ENCODE measurements at places on chromosomes 11 and 22.

DNA sequence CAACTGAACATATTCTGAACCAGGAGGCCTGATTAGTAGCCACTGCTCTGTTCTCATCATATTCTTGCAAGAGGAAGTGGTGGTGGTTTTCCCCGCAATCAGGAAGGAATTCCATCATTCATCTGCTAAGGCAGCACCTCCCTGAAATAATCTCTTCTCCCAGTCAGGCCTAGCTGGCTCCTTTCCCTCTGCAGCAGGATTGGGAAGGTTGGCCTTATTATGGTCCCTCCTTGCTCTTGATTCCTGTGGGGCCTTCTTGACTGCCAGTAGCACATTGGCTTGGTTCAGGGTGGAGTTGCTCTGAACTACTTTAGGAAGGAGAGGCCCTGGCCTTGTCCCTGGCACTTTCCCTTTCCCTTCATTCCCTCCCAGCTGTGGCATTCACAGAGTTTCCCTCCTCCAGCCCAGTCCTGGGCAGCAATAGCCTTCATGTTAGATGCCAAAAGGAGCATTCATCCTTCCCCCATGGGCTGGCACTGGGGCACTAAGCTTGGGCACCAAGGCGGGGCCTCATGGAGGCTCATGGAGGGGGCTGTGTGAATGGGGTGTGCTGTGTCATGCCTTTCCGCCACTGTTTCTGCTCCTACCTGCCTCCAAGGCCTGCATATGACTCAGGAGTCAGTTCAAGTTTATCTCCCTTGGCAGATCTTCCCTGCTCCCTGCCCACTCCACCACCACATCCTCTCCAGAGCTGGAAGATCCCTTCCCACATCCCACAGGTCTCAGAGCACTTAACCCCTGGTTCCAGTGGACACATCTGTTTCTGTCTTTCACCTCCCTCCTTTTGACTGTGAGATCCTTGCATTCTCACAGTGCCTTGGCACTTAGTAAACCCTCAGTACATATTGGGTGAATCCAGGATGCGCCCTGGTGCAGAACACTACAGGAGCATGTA lies 27.6 kb upstream of the CD44 start:
- DNase-seq: peak; percentile 78

DNA sequence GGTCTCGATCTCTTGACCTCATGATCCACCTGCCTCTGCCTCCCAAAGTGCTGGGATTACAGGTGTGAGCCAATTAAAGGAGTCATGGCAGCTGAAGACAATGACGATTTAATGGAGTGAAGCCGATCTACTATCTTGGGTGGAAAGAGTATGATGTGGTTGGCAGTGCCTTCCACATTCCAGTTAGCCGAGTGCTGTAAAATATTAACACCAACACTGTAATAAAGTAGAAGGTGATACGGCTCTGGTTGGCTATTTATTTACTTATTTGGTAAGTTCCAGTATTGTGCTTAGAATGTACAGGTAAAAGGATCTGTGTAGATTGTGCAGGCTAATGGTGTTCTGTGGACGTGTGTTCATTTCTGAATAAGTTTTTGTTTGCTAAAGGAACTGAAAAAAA lies 149.6 kb upstream of the MTMR2 start:
- DNase-seq: no peak

DNA sequence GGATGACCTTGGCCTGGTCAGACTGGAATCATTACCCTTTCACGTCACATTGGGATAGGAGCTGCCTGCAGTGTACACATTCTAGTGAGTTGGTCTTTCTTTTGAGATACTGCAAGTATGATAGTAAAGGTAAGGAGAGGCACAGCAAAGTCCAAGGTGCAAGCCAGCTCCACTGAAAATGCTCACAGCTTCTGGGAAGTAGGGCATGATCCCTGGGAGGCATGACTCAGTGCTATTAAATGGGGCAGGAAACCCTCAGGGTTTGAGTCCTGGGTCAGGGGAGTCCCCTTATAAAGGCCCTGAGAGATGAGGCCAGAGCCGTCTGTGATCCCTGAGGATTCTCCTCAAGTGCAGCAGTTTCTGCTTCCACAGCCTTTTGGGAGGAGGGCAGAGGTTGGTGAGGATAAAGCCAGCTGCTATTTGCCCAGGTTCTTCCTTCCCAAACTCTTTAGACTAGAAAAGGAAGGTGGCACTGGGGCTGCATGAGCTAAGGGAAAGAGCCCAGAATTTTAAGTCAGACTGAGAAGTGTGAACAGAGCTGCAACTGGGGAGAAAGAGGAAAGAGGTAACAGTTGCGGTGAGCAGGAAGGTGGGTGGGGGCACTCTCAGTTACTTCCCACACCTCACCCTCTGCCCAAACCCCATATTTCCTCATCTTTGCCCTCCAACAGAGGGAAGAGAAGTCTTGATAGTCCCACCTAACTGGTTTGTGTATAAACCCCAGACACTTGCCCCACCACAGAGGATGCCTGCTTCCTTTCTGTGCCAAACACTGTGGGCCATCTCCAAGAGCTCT lies 14.4 kb upstream of the OR52K1 start:
- DNase-seq: no peak

DNA sequence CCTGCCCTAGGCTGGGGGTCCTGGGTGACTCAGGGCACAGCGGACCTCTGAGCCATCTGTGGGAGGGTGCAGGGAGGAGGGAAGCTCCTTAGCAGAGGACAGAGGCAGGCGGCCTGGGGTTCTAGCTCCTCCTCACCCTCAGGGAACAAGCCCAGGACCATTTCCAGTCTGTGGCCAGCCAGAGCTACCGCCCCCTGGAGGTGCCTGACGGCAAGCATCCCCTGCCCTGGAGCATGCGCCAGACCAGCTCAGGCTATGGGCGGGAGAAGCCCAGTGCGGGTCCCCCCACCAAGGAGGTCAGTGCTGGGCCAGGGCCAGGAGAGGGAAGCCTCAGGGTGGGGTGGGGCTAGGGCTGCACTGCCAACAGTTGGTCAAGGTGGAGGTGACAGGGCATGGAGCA lies 26.0 kb upstream of the LRRC10B start:
- DNase-seq: no peak

DNA sequence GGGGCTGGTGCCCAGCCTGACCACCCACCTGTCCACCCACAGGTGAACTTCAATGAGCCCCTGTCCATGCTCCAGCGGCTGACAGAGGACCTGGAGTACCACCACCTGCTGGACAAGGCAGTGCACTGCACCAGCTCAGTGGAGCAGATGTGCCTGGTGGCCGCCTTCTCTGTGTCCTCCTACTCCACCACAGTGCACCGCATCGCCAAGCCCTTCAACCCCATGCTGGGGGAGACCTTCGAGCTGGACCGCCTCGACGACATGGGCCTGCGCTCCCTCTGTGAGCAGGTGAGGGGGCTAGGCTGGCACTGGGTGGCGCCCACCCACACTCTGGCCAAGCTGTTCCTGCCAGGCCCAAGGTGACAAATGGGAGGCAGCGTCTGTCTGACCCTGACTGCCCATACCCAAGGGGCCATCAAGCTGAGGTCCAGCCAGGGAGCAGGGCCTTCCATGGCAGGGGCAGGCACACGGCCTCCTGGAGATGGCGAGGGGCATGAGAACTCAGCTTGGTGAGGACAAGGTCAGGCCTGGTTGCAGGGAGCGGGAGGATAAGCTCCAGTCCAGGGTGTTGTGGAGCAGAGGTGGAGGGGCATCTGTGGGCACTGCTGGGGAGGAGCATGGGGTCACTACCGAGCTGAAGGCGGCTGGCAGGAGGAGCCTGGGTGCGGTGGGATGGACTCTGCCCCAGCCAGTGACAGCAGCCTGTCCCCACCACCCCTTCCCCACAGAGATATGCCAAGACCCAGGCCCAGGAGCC lies 77.7 kb downstream of the MORC2 start:
- DNase-seq: no peak

All from myocyte (in vitro differentiated cells).